ENCODE measurements at places on chromosomes 3 and 15.

- DNase-seq = peak; percentile 30
These were observed 22.4 kb downstream of the PLA2G4F start for GRCh38 chr15:42133886-42134502.

DNA sequence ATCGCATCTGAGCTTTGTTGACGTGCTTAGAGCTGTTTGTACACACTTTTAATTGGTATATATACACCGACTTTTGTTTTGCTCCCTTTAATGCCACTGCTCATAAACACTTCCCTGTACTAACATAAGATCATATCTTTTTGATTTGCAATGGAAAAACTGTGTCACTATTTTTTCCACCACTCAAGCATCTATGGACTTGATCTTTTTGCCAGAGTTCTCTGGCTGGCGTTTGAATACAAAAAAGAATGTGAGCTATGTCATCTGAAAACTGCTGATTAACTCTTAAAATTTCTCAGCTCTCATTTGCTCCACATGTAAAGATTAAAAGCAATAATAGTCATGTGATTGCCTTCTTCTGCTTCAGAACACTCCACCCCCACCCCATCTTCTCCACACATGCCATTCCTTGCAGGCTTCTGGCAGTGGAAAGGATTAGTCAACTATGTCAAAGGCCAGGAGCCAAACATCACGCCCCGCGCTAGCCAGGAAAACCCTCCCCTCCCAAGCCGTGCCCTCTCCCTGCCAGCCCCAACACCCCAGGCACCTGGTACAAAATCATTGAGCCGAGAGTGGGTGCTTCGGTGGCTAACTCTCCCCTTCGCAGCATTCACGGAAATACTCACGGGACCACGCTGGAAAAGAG is 123.4 kb upstream of the MEF2A start:
- no peak for DNase-seq

GRCh38 chr15:82812994-82813393 is 3.6 kb downstream of the WHAMM start:
- peak; percentile 25 for DNase-seq

DNA sequence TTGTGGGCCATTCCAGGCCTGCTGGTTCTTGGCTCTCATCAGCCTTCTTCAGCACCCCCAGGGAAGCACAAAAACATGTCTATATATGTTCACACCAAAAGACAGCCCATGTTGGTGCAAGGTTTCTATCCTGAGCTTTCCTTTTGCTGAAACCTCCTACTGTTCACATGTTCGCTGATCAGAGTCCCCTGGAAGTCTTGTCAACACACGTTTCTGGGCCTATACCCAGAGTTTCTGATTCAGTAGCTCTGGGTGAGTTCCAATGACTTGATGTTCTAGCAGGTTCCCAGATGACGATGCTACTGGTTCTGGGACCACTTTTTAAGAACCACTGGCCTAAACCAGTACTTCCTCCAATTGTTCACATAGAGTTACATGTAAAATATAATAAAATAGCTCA is 46.0 kb downstream of the SUCNR1 start:
- no peak for DNase-seq

- no peak for DNase-seq
These were observed 61.0 kb downstream of the TMEM44 start for GRCh38 chr3:194572143-194572789.

DNA sequence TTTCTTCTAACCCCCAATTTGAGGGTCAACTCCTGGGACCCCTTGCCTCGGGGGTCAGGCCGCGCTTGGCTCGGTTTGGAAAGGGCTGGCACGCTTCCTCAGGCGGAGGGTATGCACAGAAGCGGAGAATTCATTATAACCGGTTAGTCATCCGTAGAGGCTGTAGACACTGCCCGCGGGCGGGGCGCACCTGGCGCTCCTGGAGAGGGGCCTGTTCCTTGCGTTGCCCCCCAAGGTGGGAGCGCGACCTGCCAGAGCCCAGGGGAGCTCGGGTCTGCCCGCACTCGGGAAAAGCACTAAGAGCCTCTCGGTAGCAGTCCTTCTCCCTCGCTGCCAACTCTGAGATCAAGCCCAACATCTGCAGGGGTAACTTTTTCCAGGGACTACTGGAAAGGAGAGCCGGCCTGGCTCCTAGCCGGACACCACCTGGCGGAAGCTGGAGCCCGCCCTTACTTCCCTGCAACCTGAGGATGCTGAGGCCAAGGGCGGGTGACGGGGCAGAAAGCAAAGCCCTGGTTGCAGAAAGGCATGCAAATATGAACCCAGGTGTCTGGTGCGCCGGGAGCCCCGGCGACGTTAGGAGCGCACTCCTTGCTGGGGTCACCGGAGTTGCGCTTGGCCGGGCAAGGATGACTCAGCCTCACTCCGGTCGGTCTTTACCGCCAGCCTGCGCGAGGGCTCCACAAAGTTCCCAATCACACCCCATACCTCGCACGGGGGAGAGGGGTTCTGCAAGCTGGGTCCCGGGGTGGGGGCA is 1.5 kb upstream of the CACNA2D3 start:
- DNase-seq = no peak

DNA sequence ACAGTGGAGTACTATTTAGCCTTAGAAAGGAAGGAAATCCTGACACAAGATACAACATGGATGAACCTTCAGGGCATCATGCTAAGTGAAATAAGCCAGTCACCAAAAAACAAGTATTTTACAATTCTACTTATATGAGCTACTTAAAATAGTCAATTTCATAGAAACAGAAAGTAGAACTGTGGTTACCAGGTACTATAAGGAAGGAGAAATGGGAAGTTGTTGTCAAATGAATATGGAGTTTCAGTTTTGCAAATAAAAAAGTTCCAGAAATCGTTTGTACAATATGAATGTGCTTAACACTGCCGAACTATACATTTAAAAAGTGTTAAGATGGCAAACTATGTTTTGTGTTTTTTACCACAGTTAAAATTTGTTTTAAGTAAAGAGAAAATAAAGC is 26.8 kb downstream of the TRANK1 start:
- DNase-seq = no peak

DNA sequence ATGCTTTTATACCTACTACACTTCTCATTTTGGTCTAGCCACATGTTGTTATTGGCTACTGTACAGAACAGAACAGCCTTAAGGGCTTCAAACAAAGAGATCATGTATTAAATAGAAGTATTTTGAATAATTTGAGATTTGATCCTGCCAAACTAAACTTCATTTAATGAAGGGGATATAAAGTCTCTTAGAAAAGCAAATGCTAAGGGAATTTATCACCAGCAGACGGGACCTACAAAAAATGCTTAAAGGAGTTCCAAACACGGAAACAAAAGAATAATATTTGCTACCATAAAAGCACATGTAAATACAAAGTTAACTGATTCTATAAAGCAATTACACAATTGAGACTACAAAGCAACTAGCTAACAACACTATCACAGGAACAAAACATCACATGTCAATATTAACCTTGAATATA is 23.6 kb upstream of the FMN1 start:
- DNase-seq = no peak

DNA sequence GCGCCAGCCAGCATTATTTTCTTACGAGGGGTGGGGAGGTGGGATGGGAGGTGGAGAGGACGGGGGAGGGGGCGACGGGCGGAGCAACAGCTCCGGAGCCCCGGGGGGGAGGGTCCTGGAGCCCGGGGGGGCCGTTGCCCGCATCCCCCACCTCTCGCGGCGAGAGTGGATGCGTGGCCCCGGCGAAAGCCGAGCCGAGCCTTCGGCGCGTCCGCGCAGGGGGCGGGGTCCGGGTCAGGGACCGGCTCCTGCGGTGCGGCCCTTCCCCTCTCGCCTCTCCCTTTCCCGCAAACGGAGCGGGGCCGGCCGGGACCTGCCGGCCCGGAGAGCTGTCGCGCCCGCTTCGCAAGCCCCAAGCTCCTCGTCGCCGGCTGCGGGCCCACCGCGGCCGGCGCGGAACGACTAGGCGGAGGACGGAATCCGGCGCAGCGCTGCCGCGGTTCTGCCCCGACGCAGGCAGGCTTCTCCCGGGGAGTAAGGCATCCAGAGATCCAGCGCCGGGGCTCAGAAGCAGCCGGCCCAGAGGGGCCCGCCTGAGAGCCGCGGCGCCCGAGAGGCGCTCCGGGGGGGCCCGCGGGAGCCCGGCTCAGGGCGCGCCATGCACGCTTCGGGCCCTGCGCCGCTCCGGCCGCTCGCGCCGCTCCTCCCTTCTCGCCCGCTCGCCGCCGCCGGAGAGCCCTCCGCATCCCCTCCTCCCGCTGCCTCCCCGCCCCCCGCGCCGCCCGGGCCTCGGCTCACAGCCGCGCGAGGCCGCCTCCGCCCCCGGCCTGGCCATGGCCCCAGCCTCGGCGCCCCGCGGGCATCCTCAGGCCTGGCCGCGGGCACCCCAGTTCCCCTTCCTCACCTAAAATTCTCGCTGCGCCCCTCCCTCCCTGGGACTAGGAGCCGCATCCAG is 459 bp upstream of the ADCY5 start:
- DNase-seq = no peak

DNA sequence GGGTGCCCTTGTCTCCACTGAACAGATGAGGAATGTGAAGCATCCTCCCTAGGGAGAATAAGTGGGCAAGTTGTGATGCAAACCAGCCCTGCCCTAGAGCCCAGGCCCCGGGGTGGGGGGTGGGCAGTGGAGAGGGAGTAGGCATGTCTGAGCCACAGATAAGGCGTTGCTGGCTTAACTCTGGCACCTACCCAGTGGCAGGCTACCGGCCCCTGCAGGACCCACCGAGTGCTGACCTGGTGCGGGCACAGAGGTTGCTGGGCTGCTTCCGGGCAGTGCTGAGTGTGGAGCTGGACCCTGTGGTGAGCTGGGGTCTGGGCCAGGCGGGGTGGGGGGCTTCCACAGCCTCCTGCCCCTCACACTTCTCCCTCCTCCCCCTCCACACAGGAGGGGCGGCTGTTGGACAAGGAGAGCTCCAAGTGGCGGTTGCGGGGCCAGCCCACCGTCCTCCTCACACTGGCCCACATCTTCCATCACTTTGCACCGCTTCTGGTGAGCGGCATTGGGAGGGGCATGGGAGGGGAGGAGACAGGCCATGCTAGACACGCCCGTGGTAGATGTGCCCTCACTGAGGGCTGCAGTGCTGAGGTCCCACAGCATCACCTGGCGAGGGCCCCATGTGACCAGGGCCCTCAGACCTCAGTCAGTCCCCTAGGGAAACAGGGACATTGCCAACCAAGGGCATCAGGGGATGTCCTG is 10.1 kb downstream of the RNF123 start:
- DNase-seq = no peak

DNA sequence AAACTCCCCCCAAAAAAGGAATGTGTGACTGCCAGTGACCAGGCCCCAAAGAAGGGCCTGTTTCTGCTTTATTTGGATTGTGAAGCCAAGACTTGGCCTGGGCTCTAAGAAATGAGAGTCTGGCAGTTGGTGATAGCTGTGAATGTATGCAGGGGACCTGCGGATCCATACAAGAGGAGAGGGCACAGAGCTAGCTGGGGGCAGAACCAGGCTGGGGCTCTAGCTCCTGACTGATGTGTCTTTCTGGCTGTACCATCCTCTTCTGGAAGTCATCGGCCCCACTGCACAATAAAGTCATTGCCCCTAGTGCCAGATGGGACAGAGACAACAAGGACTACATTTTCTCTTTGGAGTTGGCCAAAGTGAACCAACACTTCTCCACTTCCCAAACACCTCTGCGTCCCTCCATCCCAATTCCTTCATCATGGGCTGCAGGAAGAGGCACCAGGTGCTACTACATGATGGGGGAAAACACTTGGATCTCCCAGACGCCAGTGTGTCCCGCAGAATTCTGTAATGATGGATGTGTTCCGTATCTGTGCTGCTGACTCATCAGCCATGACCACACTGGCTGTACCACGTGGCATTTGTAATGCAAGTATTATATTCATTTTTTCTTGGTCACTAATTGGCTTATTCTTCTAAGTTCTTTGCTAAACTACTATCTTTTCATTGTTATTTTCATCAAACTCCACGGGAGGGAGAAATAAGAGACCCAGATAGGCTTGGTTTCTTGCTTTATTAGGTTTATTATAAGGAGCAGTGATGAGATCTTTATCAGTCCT is 1.7 kb upstream of the PLA2G4F start:
- DNase-seq = no peak

- peak; percentile 52 for DNase-seq
These were observed 174.4 kb upstream of the LPP start for GRCh38 chr3:187979564-187979963.

GRCh38 chr3:11173828-11174465 is 19.7 kb downstream of the HRH1 start:
- no peak for DNase-seq

GRCh38 chr15:101420232-101420631 is 69.3 kb downstream of the PCSK6 start:
- DNase-seq = no peak

GRCh38 chr3:64332459-64333350 is 107.4 kb upstream of the PRICKLE2 start:
- no peak for DNase-seq

DNA sequence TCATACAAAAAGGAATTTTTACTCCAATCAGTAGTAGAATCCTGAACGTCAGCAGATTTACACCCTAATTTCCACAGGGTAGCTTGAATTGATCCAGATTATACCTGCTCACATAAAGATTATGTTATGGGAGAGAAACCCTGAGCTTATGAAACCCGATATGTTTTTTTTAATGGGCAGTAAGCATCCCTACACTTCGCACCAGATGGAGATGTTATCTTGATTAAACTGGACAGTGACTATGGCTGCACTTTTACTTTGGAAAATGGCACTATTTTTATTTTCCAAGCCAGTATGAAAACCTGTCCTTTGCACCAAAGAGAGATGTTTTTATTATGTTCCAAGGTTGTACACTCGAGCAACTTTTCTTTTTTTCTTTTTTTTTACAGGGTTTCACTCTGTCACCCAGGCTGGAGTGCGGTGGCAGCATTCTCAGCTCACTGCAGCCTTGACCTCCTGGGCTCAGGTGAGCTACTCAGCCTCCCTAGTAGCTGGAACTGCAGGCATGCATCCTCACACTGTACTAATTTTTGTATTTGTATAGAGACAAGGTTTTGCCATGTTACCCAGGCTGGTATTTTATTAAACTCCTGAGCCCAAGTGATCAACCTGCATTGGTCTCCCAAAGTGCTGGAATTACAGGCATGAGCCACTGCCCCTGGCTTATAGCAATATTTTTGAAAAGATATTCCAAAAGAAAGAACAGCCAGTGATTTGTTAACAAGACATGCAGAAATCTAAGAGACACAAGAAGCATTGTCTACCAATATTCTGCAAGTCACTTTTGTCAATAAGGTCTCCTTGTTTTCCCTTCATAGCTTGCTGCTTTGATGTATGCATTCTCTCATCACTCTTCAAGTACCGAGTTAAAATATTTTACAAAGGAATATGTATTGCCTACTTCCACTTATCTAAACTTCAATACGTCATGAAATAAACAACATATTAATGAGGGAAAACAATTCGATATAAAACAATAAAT is 1412.6 kb downstream of the ZPLD1 start:
- DNase-seq = no peak

DNA sequence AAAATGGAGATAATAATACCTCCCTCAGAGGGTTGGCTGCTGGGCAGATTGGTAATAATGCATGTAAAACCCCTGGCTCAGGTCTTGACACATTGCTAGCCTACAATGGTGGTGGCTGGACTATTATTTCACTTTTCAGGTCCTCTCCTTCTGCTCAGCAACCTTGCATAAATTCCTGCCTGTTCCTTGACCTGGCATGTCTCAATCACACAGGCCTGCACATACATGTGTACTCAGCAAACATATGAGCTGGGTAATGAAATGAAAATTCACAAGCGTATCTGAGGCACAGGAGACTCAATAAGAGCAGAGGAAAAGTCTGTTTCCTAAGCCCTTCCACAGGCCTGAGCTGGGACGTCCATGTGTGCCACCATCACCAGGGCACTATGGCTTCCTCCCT is 17.4 kb downstream of the VPS18 start:
- DNase-seq = no peak

GRCh38 chr3:197686899-197687298 is 49.8 kb downstream of the RUBCN start:
- DNase-seq = no peak
